ENCODE measurements at places on chromosomes 12 and 14.

DNA sequence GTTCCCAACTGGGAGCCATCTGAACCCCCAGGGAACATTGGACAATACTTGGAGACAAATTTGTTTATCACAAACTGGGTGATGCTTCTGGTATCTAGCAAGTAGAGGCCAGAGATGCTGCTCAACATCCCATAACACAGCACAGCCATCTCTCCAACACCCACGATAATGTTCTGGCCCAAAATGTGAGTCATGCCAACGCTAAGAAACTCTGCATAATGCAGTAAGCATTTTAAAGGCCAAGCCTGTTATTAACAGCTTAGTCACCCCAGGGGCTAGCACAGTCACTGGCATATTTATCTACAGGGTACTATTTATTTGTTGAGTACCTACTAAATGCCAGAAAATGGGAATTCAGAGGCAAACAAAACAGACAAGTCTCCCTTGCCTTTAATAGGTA lies 873.1 kb upstream of the TMEM132C start:
- peak; percentile 89 for DNase-seq

- DNase-seq: no peak
Measured at GRCh38 chr12:93682846-93683261, 5.7 kb downstream of the CRADD start.

DNA sequence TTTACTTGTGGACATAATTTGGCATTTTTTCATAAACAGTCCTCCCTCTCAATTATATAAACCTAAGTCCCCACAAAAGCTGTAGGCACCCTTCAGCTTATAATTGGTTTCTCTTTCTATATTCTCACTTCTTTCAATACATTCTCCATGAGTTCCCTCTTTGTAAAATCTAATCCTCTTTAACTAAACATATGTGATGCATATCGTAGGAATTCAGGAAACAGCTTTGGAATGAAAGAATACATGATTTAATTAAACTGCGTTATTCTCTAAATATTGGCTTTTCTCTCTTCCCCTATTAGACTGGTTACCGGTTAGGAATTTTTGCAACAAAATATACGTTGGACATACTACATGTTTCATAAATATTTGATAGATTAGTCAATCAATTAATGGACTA lies 1122.6 kb downstream of the FLRT2 start:
- DNase-seq: no peak

DNA sequence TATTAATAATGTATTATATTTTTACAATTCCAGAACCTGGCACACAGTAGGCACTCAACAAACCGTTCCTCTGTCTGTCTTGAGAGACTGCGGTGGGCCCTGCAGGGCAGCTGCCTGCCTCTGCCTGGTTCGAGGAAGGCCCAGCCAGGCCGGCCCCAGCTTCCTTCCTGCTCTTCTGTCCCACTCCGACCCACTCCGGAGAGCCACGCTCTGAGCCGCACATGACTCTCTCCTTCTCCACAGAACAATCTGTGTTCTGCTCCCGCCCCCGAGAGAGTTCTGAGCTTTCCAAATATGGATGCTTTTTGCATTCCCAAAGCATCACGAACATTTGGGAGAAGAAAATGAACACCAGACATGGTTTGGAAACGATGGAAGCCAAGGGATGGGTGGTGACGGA lies 57.3 kb downstream of the TTC7B start:
- DNase-seq: peak; percentile 67

- no peak for DNase-seq
Measured at GRCh38 chr14:79734656-79735055, 476.6 kb downstream of the DIO2 start.
